ENCODE measurements at places on chromosomes 3 and 15. TPM values are rescaled to one million over a fixed set of nuclear protein-coding genes. Genes with fewer than 3 reads are reported as not detected.

SEMA3F gene
- 0.09 TPM for total RNA-seq

THAP10 gene
- total RNA-seq = 0.20 TPM

NDN gene
- 1.6 TPM for total RNA-seq

GHSR gene
- not detected for total RNA-seq

GOLGA8N gene
- total RNA-seq = 22.9 TPM

DNA sequence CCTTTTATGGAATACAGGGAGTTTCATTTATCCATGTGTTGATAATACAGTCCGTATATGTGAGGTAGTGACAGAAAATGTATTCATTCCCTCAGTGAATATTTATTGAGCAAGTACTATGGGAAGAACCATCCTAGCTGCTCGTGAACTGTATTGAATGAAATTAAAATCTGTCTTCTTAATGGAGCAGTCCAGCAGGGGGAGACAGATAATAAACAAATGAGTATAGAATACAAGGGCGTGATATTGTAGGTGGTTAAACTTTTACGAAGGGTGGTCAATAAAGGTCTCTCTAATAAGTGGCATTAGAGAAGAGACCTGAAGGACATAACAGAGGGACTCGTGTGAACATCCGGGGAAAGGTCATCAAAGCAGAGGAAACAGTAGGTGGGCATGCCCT, 62.7 kb upstream of the OSTN start:
- DNase-seq = no peak
- H3K4me3 ChIP-seq = no peak overlapping the region
- H3K36me3 ChIP-seq = no peaks in the 10 kb centered on the region
- peaks cover 2% of the 10 kb centered on the region for H3K4me1 ChIP-seq

GRCh38 chr3:110494728-110495127, 576.9 kb upstream of the NECTIN3 start:
- no peak overlapping the region for H3K27ac ChIP-seq
- H3K4me1 ChIP-seq = no peaks in the 10 kb centered on the region
- no peak for DNase-seq

DNA sequence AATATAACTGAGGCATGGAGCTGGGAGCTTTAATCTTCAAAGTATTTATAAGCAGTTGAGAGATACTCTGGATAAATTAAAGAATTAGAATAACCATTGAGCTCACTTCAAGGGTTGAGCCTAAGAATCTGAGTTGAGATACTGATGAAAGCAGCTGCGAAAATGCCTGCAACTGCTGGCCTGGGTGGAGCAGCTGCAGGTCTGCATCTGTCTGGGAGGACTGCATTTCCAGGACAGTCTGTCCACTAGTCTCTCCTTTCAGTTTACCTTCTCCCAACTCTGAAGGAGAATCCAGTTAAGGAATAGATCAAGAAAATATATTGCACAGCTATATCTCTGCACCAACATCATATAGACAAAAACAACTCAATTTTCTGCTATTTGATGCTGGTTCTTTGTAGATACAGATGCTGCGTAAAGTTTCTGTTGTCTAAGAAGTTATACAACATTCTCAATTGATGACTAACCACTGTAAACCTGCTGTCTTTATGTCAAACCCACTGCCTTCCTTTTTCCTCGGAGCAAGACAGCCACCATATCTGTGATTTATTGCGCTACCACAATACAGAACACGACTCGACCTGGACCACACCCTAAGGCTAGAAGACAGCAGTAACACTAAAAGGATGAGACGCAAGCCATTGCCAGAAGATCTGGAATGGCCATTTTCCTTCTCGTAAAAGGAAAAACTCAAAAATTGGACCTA, 245.1 kb downstream of the MAGI1 start:
- H3K4me3 ChIP-seq = no peak overlapping the region
- H3K36me3 ChIP-seq = no peaks in the 10 kb centered on the region
- no peak overlapping the region for H3K27ac ChIP-seq
- no peaks in the 10 kb centered on the region for H3K4me1 ChIP-seq
- no peak for DNase-seq

- no peaks in the 10 kb centered on the region for H3K36me3 ChIP-seq
- no peak for DNase-seq
- H3K27ac ChIP-seq = no peak overlapping the region
- H3K4me3 ChIP-seq = no peak overlapping the region
- peaks cover 14% of the 10 kb centered on the region for H3K4me1 ChIP-seq
Measured at GRCh38 chr3:119812491-119813058, 30.7 kb downstream of the NR1I2 start.

GRCh38 chr3:161222662-161223061, 1.6 kb downstream of the NMD3 start:
- no peak for DNase-seq
- H3K4me3 ChIP-seq = peak overlapping the region; percentile 83
- no peak overlapping the region for H3K27ac ChIP-seq
- peaks cover 22% of the 10 kb centered on the region for H3K36me3 ChIP-seq
